ENCODE measurements at places on chromosomes 11 and 22. TPM values are rescaled to one million over a fixed set of nuclear protein-coding genes. Genes with fewer than 3 reads are reported as not detected.

CLCF1 gene
- 3.7 TPM for total RNA-seq

CCDC73 gene
- not detected for total RNA-seq

OR5AL1 gene
- total RNA-seq = not detected

HIPK3 gene
- 33.1 TPM for total RNA-seq

PRODH gene
- 18.8 TPM for total RNA-seq

- DNase-seq = no peak
Measured at GRCh38 chr22:30649430-30650007, 13.9 kb downstream of the SLC35E4 start.

GRCh38 chr11:97989121-97989520 lies 1031.6 kb upstream of the CNTN5 start:
- no peak for DNase-seq

GRCh38 chr11:6391537-6392134 lies 1.4 kb downstream of the SMPD1 start:
- no peak for DNase-seq

- no peak for DNase-seq
Measured at GRCh38 chr11:17802491-17802890, 67.9 kb downstream of the KCNC1 start.

DNA sequence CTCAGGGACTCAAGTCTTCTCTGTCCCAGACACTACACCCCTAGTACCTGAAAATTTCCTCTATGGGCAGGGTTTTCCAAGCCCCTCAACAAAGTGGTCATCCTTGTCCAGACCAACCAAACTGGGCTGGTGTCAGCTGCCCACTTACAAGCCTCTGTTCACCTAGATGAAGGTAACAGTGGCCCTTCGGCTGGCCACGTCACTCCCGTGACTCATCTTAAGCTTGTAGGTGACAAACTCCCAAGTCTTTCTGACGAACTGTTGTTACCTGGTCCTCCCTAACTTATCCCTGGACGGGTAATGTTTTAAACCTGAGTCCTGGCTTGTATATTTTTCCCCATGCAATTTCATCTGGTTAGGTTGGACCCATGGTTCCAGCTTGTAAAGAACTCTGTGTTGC lies 4.7 kb downstream of the CXCR5 start:
- no peak for DNase-seq

GRCh38 chr11:1198561-1199240 lies 24.2 kb upstream of the MUC5B start:
- DNase-seq = no peak

GRCh38 chr11:5251746-5252145 lies 2.1 kb upstream of the HBG1 start:
- no peak for DNase-seq

GRCh38 chr11:19713196-19714021 lies 772 bp downstream of the NAV2 start:
- peak; percentile 39 for DNase-seq

GRCh38 chr11:74009675-74010305 lies 905 bp upstream of the UCP3 start:
- no peak for DNase-seq
